ENCODE measurements at places on chromosomes 1 and 21.

DNA sequence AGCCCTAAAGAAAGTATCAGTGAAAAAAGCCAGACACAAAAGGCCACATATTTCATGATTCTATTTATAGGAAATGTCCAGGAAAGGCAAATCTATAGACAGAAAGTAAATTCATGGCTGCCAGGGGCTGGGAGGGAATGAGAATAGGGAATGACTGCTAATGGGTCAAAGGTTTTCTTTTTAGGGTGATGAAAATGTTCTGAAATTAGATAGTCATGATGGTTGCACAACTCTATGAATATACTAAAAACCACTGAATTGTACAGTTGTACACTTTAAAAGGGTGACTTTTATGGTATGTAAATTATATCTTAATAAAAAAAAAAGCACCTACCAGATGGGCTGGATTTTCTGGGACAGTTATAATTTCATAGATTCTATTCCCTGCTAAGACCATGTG, 114.8 kb downstream of the CNIH3 start:
- H3K27me3 ChIP-seq, result no peaks in the 10 kb centered on the region
- no peak overlapping the region for H3K4me3 ChIP-seq
- no peak for DNase-seq

DNA sequence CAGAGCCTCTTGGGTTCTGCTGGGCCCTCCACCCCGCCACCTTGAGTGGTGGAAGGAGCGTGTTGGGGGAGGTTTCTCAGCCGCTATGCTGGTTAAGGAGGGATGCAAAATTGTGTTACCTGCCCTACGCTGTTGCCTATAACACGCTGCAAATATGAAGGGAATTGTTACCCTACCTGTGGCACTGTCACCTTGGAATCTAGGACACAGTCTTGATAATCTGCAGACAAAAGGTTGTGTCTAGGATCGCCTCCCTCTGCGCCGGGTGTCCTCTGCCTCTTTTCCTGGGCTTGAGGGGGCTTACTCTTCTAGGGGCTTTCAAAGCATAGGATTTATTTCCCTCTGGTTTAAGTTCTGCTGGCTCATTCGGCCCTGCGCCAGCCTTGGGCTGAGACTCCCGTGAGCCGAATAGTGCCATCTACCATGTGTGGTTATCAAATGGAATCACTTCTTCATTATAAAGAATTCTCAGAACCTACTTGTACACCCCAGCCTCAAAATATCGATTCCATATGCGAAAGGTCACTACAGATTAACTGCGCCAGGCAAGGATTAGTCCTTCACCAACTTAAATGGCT, 697 bp downstream of the SLC22A15 start:
- DNase-seq, result no peak
- H3K27ac ChIP-seq, result peak overlapping the region; percentile 93
- H3K4me3 ChIP-seq, result peak overlapping the region; percentile 57
- H3K36me3 ChIP-seq, result no peaks in the 10 kb centered on the region

DNA sequence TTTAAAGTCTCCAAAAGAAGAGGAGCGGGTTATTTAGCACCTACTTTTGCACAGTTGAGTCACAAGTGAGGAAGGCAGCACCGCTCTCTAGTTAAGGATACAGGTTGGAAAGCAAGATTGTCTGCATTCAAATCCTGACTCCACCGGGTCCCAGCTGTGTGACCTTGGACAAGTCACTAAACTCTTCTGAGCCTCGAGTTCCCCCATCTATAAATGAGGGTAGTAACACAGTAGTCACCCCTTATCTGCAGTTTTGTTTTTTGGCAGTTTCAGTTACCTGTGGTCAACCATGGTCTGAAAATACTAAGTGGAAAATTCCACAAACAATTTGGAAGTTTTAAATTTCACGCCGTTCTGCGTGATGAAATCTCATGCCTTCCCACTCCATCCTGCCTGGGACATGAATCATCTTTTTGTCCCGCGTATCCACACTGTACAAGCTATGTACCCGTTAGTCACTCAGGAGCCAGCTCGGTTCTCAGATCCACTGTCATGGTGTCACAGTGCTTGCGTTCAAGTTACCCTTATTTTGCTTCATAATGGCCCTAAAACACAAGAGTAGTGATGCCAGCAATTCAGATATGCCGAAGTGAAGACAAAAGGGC, 49.4 kb downstream of the CAPZB start:
- H3K4me3 ChIP-seq, result no peak overlapping the region
- H3K27ac ChIP-seq, result peak overlapping the region; percentile 75
- H3K27me3 ChIP-seq, result no peaks in the 10 kb centered on the region
- peaks cover 89% of the 10 kb centered on the region for H3K4me1 ChIP-seq
- no peaks in the 10 kb centered on the region for H3K36me3 ChIP-seq

DNA sequence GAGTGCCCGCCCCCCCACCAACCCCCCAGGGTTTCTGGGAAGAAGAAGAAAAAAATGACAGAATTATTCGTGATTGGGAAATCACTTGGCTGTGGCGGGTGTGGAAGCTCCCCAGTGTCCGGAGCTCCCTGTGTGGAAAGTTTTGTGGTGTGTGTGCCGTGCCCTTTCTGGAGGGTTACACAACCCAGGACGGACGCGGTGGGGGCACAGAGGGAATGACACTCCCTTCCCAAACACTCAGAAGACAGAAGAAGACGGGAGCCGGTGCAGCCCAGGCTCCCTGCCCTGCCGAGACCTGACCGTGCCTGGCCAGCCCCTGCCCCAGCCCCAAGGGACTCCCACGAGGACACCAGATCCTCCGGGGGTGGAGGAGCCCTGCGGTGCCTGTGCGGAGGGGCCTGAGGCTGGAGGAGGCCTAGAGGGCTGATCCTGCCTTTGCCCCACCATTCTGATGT, 33.0 kb upstream of the ADARB1 start:
- peak; percentile 71 for DNase-seq
- peak overlapping the region; percentile 76 for H3K27ac ChIP-seq
- H3K36me3 ChIP-seq, result no peaks in the 10 kb centered on the region
- H3K27me3 ChIP-seq, result no peaks in the 10 kb centered on the region
- peaks cover 24% of the 10 kb centered on the region for H3K4me1 ChIP-seq

- H3K4me3 ChIP-seq, result no peak overlapping the region
- no peaks in the 10 kb centered on the region for H3K27me3 ChIP-seq
- H3K36me3 ChIP-seq, result no peaks in the 10 kb centered on the region
- H3K4me1 ChIP-seq, result no peaks in the 10 kb centered on the region
- no peak for DNase-seq
These were observed 327.0 kb upstream of the DUSP10 start for GRCh38 chr1:222068937-222069336.

DNA sequence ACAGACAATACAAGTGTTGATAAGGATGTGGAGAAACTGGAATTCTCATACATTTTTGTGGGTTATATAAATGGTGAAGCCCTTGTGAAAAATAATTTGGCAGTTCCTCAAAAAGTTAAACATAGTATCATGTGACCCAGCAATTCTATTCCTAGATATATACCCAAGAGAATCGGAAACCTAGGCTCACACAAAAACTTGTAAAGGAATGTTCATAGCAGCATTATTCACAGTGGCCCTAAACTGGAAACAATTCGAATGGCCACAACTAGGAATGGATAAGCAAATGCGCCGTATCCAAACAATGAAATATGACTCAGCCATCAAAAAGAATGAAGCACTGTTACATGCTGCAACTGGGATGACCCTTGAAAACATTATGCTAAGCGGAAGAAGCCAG, 3.9 kb upstream of the CD247 start:
- H3K27ac ChIP-seq, result no peak overlapping the region
- DNase-seq, result no peak
- no peaks in the 10 kb centered on the region for H3K27me3 ChIP-seq
- no peaks in the 10 kb centered on the region for H3K36me3 ChIP-seq

GRCh38 chr1:26017606-26018005, 4.0 kb upstream of the EXTL1 start:
- no peak overlapping the region for H3K27ac ChIP-seq
- peaks cover 8% of the 10 kb centered on the region for H3K4me1 ChIP-seq
- no peak for DNase-seq
- H3K4me3 ChIP-seq, result no peak overlapping the region
- H3K36me3 ChIP-seq, result no peaks in the 10 kb centered on the region

Measured in left lung (tissue), 14 donors.